Adipocyte (in vitro differentiated cells): ENCODE measurements at places on chromosomes 2 and 18.
A peak's percentile ranks its signal among the peaks of the same experiment; 100 is the strongest.

DNA sequence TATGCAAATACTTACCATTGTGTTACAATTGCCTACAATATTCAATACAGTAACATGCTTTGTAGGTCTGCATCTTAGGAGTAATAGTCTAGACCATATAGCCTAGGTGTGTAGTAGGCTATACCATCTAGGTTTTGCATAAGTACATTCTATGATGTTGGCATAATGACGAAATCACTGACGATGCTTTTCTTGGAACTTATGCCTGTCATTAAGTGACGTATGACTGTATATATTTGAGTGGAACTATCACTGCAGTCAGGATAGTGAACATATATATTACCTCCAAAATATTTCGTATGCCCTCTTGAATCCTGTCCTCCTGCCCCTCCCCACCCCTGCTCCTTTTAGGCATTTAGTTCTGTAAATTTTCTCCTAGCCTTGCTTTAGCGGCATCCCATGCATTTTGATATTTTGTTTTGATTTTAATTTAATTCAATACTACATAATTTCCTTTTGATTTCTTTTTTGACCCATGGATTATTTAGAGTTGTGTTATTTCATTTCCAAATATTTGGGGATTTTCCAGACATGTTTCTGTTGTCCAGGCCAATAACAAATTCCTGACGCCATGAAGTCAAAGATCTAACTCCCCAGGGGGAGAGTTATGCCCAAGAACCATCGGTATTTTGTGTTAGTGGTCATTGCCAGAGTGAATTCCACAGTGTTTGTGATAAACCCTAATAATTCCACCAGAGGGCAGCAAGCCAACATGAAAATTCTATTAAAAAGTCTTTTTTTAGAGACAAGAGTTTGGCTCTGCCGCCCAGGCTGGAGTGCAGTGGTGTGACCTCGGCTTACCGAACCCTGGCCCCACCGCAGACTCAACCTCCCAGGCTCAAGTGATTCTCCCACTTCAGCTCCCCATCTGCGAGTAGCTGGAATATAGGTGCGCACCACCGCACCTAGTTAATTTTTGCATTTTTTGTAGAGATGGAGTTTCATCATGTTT lies 24.2 kb upstream of the CASP8 start:
- DNase-seq, result peak; percentile 94

DNA sequence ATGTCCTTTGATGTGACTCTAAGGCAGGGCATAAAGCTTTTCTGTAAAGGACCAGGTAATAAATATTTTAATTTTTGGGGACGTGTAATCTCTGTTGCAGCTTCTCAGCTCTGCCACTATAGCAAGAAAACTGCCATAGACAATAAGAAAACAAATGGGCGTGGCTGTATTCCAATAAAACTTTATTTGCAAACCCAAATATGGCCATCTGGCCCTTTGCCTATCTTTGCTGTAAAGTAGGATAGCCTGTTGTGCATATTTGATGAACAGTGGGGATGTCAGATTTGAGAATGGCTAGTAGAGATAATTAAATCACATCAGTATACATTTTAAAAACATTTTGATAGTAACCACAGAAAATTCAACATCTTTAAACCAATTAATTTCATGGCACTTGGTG lies 95.6 kb upstream of the NOSTRIN start:
- no peak for DNase-seq

DNA sequence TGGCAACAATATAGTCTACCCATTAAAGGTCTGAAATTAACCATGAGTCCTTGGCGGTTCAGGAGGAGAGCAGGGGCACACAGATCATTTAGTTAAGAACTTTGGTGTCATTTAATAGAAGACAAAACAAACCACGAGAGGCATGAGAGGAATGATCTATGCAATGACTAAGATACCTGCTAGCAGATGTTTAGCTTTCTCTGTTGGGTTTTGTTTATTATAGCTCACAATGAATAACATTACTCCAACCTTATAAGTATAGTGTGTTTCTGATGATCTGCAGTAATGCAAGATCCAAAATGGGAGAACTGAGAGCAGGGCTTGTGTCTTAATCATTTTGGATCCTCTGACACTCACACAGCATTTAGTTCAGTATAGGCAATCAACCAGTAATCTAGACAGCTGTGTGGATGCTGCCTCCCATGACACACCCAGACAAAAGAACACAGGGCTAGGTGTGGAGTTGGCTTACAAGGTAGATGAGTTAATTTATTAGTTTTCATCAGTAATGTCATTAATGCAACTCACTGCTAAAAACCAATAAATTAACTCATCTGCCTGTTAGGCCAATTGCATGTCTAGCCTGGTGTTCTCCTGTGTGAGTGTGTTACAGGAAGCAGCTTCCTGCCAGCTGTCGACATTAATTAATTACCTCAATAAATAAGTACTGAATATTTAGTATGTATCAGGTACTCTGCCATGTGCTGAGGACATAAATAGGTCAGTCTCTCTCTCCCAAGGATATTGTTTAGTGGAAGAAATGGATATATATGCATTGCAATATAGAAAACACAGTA lies 92.3 kb downstream of the CLIP4 start:
- no peak for DNase-seq

- DNase-seq, result peak; percentile 76
These were observed 10.8 kb downstream of the SIX3 start for GRCh38 chr2:44952143-44952805.

- no peak for DNase-seq
These were observed 132.2 kb downstream of the TSN start for GRCh38 chr2:121887513-121888188.

DNA sequence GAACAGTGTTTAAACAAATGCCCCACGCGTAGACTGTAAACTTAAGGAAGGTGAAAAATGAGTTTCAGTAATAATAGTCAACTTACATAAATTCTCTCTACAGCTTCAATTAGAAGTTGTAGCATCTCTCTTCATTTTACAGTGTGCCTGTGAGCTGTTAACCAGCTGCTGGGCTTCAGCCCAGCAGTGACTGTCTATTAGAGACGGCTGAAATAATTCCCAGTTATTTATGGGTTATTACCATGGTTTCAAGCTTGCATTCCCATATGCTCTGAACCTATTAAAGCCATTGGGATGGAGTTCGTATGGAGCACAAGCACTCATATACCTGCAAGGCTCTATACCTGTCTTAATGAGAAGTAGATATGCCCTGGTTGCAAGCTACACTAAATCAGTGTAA lies 501.1 kb downstream of the CNTNAP5 start:
- no peak for DNase-seq

- DNase-seq, result peak; percentile 40
These were observed 14.4 kb upstream of the TMEM131 start for GRCh38 chr2:98009887-98010760.

DNA sequence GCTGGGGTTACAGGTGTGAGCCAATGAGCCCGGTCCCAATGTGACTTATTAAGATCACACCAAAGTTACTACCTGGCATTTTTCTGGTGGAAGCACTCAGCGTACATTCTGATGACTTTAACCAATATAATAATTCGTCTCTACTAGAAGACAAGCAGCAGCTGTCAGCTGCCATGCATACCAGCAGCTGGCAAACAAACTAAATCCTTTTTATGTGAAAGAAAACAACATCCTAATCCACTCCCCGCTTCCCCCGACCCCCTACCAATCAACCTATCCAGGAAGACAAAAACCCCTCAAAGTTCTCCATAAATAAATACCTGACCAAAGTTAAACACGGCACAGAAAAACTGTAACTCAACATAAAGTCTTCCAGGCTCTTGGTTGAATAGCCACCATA lies 42.1 kb downstream of the GPR155 start:
- no peak for DNase-seq

GRCh38 chr2:179938026-179938425 lies 69.1 kb downstream of the CWC22 start:
- no peak for DNase-seq

DNA sequence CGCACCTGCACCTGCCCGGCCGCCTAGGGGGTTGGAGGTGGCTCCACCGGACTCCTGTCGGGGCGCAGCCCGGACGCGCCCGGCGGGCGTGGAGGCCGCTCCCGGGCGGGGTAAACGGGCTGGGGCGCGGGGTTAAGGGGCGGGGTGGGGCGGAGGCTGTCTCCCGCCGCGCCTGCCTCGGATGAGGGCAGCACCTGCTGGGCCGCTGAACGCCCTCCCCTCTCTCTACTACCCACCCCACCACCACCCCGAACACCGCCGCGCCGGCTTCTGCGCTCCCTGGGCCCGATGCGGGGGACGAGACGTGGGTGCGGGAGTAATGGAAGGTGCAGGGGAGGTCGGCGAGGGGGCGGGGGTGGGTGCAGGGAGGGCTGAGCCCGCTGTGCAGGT lies 224.8 kb upstream of the ID2 start:
- DNase-seq, result no peak

DNA sequence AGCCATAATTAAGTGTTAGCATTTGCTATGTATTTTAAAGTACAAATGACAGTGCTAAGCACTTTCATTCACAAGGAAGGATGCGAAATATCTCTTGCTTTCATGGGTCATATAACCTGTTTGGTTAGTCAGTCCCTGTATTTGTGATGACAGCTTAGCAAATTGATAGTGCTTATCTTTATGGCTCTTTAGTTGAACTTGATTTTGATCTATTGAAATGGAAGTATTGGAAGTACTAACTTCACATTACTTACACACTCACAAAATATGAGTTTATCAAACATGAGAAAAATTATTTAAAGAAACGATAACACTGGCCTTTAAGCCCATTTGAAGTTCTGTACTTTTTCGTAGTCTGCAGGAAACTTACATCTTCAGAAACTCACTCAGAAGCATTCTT lies 97.4 kb upstream of the NEUROD1 start:
- DNase-seq, result no peak

DNA sequence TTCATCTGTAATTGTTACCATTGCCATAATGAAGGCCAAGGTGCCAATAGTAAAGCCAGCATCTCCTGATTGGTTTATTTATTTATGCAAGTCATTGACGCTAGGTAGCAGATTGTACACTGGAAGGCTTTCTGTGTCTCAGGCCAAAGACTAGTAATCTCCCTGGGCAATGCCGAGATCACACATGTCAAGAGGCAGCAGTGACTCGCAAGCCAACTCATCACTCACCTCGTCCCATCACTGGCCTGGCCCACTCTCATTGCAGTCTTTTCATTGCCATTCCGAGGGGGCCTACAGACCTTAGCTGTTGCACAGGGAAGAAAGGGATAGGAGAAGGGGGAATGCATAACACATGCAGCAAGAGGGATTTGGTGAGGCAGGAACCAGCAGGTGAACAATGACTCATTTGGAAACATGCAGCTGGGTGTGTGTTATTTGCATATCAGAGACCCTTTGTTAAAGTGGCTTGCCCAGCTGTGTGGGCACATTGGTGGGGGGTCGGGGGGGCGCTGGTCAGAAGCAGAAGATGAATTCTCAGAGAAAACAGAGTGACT lies 448.7 kb upstream of the HNRNPA3 start:
- no peak for DNase-seq

GRCh38 chr2:154961676-154962075 lies 263.2 kb downstream of the KCNJ3 start:
- DNase-seq, result no peak

DNA sequence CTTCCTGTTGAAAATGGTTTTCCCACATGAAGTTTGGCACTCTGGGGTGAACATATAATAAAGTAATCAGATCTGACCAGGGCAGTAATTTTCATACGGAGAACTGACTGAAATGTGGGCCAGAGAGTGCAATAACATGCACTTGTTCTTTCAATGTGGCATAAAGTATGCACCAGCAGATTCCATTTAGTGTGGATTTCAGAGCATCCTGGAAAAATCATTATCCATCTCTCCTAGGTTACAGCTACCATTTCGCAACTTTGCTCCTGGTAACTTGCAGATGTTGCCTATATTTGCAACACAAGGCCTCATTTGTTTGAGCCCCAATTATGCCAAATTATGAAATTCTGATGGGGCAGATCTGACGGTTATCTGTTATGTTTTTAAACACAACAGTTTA lies 55.4 kb downstream of the COLEC12 start:
- peak; percentile 22 for DNase-seq

GRCh38 chr18:6441200-6441599 lies 26.5 kb upstream of the L3MBTL4 start:
- no peak for DNase-seq

DNA sequence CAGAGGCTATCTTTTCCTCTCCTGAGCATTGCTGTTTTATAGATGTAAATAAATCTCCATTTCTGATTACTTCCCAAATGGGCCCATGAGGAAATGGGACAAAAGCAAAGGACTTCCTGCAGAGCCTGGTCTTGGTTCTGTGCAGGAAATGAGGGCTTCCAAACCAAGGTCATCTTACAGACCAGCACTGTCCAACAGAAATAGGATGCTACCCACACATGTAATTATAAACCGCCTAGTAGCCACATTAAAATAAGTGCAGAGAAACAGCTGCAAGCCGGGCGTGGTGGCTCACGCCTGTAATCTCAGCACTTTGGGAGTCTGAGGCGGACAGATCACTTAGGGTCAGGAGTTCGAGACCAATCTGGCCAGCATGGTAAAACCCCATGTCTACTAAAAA lies 6.2 kb downstream of the TTL start:
- no peak for DNase-seq

DNA sequence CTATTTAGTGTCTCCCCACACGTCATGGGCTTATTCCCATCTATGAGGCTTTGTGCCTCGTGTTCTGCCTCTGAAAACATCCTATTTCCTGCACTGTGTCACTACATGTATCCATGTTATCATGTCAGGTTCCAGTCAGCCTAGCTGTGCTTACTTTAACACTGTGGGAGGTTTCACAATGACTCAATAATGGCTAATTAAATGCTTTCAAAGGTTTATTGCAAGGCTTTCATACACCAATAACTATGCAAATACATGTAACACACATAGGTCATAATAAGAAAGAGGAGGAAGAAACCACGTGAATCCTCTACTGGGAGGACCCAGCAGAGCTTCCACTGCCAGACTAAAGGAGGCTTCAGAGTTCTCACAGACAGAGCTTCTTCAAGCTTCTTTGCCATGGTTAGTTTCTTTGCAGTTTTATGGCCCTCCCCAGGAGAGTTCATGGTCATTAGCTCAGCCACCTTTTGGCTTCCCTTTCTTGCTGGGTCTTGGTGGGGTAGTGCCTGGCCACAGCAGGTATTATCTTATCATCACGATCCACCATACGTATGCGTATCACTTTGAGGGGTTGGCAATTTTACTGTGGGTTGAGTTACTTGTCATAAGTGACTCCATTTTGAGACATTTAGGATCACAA lies 5.1 kb upstream of the COLEC12 start:
- DNase-seq, result no peak

DNA sequence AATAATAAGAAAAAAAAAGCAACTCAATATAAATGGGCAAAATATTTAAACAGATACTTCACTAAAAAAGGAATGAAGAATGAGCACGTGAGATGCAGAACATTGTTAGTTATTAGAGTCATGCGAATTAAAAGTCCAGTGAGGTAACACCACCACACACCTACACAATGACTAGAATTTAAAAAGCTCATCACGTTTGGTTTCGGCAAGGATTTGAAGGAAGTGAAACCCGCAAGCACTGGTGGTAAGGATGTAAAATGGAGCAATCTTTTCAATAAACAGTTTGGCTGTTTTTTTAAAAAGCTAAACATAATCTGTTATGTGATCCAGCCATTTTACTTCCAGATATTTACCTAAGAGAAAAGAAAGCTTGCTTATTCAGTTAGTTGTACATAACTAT lies 1181.6 kb upstream of the CELF4 start:
- no peak for DNase-seq

GRCh38 chr2:200968162-200968561 lies 4.7 kb upstream of the ORC2 start:
- DNase-seq, result no peak

GRCh38 chr2:45653122-45653913 lies 1.8 kb downstream of the PRKCE start:
- DNase-seq, result peak; percentile 14
